CD4-positive, alpha-beta T cell treated with Interleukin-2 at 100 ng/mL for 4 hours (primary cell): ENCODE measurements at places on chromosomes 13 and 19.
A peak's percentile ranks its signal among the peaks of the same experiment; 100 is the strongest.

- DNase-seq = no peak
Measured at GRCh38 chr13:45715351-45715750, 13.2 kb downstream of the CBY2 start.

DNA sequence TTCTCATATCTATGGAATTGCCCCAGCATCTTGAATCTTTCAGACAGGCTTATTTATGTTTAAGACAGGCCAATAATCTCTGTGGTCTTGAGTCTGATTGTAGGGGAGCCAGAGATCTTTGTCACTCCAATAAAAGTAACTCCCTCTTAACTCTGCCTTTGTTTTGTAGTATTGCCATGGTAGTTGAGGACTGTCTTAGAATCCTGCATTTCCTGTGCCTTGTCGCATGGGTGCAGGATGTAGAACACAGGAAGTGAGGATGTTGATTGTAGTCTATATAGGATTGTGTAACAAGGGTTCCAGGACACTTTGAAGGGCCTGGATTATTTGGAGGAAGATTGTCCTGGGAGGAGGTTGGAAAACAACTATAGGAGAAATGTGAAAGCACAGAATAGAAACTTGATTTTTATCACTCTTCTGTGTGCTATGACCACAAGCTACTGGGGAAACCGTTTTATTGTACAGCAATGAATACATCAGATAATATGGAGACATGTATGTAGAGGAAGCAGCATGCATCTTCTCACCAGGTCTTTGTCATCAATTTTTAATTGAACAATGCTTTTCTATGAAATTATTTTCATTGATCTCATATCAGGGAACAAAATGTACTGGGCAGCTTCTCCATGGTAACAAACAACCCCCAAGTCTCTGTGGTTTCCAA, 411.7 kb downstream of the FGF9 start:
- no peak for DNase-seq

- no peak for DNase-seq
Measured at GRCh38 chr13:32642858-32643257, 56.6 kb downstream of the PDS5B start.

DNA sequence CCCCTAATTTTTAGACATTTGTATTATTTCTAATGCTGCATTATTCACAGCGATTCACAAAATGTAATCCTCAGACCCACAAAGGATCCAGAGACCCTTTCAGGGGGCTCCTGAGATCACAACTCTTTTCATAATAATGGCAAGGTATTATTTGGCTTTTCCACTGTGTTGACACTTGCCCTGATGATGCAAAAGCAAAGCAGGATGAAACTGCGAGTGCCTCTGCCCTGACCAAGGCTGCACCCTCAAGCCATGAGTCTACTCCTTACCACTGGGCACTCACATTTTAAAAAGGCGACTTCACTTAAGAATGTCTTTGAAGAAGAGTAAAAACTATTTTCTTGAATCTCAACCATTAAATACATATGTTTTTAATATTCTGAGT, 11.4 kb downstream of the ELF1 start:
- no peak for DNase-seq

DNA sequence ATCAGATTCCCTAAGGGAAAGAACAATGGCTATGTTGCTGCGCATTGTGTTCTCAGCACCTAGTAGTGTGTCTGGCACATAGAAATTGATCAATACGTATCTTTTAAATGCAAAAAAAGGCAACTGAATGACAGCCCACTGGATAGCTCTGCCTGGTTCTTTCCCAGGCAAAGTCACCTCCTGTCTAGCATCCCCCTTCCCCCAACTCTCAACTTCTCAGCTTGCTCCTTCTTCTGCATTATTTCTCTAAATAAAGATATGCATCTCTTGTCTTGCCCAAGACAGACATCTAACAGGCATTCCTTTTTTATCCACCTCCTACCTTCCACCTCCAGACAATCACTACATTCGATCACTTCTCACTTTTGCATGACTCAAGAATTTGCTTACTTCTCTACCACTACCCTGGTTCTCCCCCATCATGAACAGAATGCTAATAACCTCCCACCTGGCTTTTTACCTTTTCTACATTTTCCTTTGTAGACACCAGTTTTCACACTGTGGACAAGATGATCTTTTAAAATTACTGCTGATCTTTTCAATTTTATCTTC, 26.5 kb upstream of the OXGR1 start:
- no peak for DNase-seq

- DNase-seq = no peak
Measured at GRCh38 chr19:40422748-40423566, 2.8 kb downstream of the SERTAD1 start.

GRCh38 chr19:58582985-58583384, 9.8 kb upstream of the MZF1 start:
- no peak for DNase-seq

- no peak for DNase-seq
Measured at GRCh38 chr13:44336934-44337333, 36.7 kb upstream of the SERP2 start.

- no peak for DNase-seq
Measured at GRCh38 chr13:32454886-32455593, 27.1 kb upstream of the N4BP2L1 start.

- no peak for DNase-seq
Measured at GRCh38 chr13:78598966-78599644, 4.2 kb downstream of the POU4F1 start.

DNA sequence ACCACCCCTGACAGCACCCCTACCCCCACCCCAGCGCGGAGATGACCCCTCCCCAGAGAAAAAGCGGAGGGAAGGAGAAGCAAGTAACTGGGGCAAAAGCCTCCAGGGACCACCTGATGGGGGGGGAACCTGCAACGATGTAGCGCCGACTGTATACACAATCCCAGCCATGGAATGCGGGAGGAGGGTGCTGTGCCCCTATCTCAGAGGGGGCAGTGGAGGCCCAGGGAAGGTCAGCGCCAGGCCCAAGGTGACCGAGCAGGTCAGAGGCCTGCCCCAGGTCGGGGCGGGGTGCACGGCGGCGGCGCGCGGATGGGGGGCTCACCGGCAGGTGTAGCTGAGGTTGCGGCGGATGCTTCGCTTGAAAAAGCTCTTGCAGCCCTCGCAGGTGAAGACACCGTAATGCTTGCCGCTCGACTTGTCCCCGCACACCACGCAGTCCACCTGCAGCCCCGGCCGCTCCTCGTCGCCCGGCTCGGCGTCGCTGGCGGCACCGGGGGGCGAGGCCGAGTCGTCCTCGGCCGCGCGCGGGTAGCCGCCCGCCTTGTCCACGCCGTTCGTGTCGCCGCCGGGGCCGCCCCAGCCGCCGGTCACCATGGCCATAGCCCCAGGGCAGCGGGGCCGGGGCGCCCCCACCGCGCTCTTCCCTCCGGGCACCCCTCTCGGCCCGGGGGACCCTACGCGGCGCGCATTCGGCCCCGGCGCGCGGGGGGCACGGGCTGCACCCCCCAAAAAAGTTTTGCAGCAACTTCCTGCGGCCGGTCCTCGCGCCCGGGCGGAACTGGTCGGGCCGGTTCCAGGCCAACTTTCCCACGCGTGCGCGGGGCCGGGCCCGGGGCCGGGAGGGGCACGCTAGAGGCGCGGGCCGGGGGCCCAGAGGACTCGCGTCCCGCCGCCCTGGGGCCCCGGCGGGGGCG, 843 bp downstream of the NR2F6 start:
- DNase-seq = no peak

DNA sequence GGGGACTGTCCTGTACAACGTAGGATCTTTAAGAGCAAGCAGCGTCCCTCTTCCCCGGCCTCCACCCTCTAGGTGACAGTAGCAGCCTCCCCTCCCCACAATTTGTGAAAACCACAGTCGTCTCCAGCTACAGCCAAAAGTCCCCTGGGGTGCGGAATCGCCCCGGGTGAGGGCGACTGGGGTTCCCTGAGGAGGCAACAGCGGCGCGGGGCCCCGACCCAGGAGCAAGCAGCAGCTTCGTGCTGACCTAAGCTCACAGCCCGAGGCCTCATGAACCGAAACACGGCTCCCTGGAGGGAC, 322 bp downstream of the ZNF558 start:
- no peak for DNase-seq

DNA sequence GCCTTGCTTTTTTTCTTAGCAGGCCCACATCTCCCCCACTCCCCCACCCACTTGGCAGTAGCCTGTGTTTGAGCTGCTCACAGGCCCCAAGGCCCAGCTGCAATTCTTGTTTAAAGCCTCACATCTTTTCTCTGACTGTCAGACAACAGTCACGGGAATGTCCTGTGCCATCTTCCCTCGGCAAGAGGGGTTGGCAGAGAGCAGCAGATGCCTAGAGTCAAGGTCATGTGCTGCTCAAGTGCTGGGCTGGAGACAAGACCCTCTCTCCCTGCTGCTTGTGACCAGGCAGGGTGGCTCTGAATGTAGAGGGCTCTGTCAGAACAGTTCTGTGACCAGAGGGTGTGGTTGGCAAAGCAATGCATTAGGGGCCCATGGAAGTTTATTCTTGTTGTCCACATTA, 47.4 kb downstream of the BBC3 start:
- DNase-seq = no peak

- DNase-seq = no peak
Measured at GRCh38 chr13:86559901-86560300, 760.7 kb upstream of the SLITRK6 start.

DNA sequence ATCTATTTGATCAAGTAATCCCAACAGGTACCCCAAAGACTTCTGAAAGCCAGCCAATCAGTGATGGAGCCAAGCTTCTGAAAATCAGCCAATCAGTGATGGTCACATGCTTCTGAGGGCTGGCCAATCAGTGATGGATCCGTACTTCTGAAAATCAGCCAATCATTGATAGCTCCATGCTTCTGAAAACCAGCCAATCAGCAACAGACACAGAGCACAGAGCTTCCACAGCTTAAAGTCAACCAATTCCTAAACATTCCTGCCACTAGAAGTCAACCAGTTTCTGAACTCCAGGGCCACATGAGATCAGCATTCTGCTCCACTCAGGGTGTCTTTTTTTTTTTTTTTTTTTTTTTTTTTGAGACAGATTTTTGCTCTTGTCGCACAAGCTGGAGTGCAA, 8.2 kb upstream of the HSD17B14 start:
- DNase-seq = no peak

- DNase-seq = no peak
Measured at GRCh38 chr13:44790289-44790688, 199.0 kb downstream of the NUFIP1 start.

- DNase-seq = no peak
Measured at GRCh38 chr13:80382576-80382975, 41.6 kb upstream of the SPRY2 start.

GRCh38 chr13:102571075-102571474, 25.7 kb upstream of the TPP2 start:
- DNase-seq = no peak

DNA sequence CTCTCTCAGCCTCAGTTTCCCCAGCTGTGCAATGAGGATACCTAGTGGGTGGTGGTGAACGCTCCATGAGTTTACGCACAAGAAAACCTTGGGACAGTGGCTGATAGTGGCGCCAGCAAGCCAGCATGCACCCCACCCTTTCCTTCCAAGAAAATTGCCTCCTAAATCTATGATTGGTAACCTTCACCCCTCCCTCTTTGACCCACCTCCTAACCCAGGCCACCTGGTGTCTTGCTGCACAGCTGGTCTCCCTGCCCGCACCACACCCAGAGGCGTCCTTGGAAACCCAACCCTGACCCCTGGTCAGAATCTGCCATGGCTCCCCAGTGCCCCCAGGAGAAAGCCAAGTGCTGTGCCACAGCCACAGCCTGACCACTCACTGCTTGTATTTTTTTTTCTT, 22.8 kb upstream of the BCL3 start:
- DNase-seq = no peak

DNA sequence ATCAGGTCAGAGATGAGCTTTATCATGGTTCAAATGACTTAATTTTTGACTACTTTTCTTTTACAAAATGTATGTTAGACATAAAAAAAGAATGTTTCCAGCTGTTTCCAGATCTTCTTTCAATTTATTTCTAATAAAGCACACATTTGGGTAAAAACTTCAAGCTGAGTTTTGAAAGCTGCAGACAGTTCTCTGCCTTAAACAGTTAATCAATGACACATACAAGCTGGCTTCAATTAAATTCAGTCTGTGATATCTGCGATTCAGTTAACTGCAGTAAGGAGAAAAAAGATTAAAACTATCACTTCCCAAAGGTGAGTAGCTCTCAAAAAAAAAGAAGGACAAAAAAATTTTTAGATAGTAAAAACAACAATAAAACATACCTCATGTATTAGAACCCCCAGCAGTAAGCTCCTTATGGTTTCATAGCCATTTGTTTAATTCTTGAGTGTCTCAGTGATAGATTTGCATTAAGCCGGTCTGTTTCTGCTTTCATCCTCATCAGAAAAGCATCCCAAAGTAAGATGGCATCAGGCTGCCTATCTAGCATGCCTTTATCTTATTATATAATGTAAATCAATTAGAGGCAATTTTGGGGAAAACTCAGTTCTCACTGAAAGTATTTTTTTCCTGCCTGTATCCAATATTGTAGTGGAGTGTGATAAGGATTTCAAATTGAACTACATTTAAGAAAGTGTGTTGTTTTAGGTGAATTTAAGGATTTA, 81.8 kb upstream of the STARD13 start:
- no peak for DNase-seq

DNA sequence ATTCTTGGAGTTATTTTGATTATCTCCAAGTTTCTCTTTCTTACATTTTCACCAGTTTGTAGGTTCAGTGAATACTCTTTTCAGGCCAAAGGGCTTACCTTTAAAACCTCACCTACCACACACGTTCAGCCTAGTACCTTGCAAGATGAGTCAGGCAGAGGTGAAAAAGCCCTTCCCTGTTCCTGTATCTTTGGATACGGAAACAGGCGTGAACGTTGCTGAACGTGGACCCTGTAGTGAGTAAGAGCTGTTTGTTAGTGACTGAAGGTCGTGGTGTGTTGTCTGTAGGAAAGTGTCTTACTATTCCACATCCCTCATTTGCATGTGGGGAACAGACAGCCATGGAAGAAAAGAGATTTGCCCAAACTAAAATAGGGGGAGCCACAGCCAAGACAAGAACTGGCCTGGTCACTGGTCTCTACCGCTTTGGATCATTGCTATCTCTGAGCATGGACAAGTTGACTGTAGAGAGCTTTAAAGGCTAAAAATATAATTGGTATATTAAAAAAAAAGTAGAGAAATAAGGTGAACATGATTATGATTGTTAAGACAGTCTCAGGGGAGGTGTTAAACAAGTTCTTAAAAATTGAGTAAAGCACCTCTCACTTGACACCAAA, 3.5 kb downstream of the CEBPG start:
- no peak for DNase-seq

GRCh38 chr19:19068659-19069654, 5.2 kb downstream of the SLC25A42 start:
- peak; percentile 24 for DNase-seq

- no peak for DNase-seq
Measured at GRCh38 chr19:13797870-13798269, 2.6 kb downstream of the ZSWIM4 start.
